ENCODE measurements at places on chromosomes 5 and 9. TPM values are rescaled to one million over a fixed set of nuclear protein-coding genes. Genes with fewer than 3 reads are reported as not detected.

Gene C5orf58
- polyA plus RNA-seq = 0.35 TPM

Gene SV2C
- polyA plus RNA-seq = not detected

Gene EQTN
- not detected for polyA plus RNA-seq

Gene CCT5
- polyA plus RNA-seq = 152 TPM

Gene IQGAP2
- polyA plus RNA-seq = 6.6 TPM

Gene SPATA31A7
- polyA plus RNA-seq = not detected

Gene PCDHGA2
- 2.1 TPM for polyA plus RNA-seq

Gene ECPAS
- polyA plus RNA-seq = 152 TPM
